Effector memory CD4-positive, alpha-beta T cell (primary cell): ENCODE measurements at places on chromosomes 3 and 15.

DNA sequence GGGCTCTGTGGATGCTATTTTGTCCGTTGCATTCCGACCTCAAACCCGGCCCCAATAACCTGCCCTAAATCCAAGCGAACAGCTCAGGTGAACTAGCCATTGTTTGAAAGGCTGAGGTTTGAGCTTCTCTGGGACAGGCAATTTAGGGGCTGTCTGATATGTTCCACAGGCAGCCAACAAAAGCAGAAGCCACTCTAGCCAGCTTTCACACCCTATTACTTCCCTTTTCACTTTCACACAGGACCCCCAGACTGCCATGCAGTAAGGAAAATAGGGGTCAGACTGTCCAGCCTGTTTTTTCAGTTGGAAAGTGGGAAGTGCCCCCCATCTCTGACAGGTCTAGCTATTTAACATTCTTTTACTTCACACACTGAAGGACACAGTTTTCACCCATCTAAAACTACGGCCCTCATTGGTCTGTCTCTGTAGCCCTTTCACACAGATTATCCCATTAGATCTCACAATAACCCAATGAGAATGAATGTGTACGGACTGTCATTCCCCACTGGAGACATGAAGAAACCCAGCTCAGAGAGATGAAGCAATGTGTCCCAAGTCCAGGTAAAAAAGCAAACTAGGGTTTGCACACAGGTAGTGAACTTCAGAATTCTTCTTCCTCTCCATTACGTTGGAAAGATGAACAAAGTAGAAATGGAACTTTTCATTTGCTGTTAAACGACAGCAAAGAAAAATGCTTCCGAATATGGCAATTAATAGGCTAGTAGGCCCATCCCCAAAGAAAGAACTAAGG is 1.9 kb downstream of the CCDC12 start:
- no peak for DNase-seq
- H3K4me3 ChIP-seq, result no peak overlapping the region
- H3K27me3 ChIP-seq, result no peaks in the 10 kb centered on the region
- H3K27ac ChIP-seq, result no peak overlapping the region

DNA sequence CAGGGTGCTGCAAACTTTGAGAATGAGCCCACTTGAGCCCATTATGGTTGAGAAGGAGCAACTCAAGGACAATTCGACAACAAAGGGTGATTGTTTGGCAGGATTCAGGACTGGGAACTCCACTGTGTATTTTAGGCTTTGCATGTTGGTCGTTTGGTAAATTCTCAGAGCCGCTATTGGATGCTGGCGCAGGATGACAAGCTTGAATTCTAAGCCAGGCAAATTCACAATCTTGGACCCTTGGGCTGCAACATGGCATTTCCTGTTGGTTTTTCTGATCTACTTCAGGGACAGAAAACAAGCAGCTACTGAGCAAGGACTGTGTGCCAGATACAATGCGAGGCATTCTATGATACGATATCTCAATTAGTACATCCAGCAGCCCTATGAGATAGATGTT is 82.8 kb downstream of the RYR3 start:
- H3K4me1 ChIP-seq, result no peaks in the 10 kb centered on the region
- DNase-seq, result no peak
- H3K27ac ChIP-seq, result no peak overlapping the region
- no peaks in the 10 kb centered on the region for H3K27me3 ChIP-seq

- no peaks in the 10 kb centered on the region for H3K4me1 ChIP-seq
- H3K27me3 ChIP-seq, result no peaks in the 10 kb centered on the region
- no peaks in the 10 kb centered on the region for H3K36me3 ChIP-seq
- no peak for DNase-seq
- H3K27ac ChIP-seq, result no peak overlapping the region
Observed at GRCh38 chr3:34634939-34635338, 836.5 kb downstream of the PDCD6IP start.

- no peak for DNase-seq
- H3K4me3 ChIP-seq, result no peak overlapping the region
- H3K36me3 ChIP-seq, result peaks cover 25% of the 10 kb centered on the region
- H3K27me3 ChIP-seq, result no peaks in the 10 kb centered on the region
Observed at GRCh38 chr15:60371175-60372051, 26.4 kb downstream of the ANXA2 start.

- DNase-seq, result no peak
- no peaks in the 10 kb centered on the region for H3K27me3 ChIP-seq
- no peak overlapping the region for H3K27ac ChIP-seq
- peaks cover 4% of the 10 kb centered on the region for H3K4me1 ChIP-seq
Observed at GRCh38 chr3:113228498-113229286, 17.3 kb downstream of the BOC start.

DNA sequence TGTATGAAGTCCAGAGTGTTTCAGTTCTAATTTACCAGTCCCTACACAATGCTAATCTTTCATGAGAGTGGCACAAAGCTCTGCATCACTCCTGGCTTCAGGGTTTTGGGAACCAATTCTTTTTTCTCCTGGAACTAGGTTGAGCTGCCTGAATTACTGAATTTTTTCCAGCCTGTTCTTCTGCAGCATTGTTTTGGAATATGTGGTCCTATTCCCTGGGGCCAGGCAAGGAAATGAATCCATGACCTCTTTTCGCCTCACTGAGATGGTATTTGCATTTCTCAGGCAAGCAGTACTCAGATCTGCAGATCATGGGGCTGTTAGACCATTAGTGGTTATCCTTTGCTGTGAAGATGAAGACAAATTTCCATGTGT is 25.6 kb upstream of the GPR171 start:
- no peak overlapping the region for H3K4me3 ChIP-seq
- no peaks in the 10 kb centered on the region for H3K4me1 ChIP-seq
- DNase-seq, result no peak
- no peak overlapping the region for H3K27ac ChIP-seq
- no peaks in the 10 kb centered on the region for H3K27me3 ChIP-seq
- H3K36me3 ChIP-seq, result no peaks in the 10 kb centered on the region

GRCh38 chr3:127172781-127173515 is 20.0 kb upstream of the PRR23E start:
- H3K4me1 ChIP-seq, result no peaks in the 10 kb centered on the region
- no peak for DNase-seq

GRCh38 chr3:122353215-122353614 is 28.2 kb downstream of the CSTA start:
- no peaks in the 10 kb centered on the region for H3K36me3 ChIP-seq
- H3K4me3 ChIP-seq, result no peak overlapping the region
- no peak overlapping the region for H3K27ac ChIP-seq
- no peak for DNase-seq
- H3K4me1 ChIP-seq, result no peaks in the 10 kb centered on the region

DNA sequence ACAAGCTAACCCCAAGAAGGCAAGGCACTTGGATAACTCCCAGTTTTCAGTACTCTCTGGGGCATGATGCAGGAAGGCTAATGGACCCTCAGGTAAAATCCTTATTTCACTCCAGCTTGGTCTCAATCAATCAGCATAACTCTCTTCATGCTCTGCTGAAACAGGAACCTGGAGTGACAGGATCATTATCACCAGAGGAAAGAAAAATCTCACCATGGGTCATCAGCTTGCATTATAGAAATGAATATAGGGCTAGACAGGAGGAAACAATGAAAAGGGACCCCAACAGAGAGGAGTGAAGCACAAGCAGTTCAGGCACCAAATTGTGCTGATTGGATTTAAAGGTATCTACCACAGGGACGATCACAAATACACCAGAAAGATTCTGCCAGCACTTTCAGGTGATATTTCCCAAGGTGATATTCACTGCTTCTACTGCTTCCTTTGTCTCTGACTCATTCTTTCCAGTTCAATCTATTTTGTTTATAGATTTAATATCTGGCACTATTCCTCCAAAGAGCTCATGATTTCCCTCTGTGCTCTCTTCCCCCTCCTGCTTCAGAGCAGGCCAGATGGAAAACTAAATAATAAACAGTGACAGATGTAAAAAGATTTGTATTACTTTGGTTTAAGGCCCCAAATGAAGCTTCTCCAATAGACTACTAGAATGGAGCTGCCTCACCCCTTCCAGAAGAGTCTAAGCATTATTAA is 22.9 kb upstream of the THUMPD3 start:
- no peaks in the 10 kb centered on the region for H3K4me1 ChIP-seq
- H3K27ac ChIP-seq, result no peak overlapping the region
- no peak for DNase-seq
- no peaks in the 10 kb centered on the region for H3K27me3 ChIP-seq
- no peaks in the 10 kb centered on the region for H3K36me3 ChIP-seq
- H3K4me3 ChIP-seq, result no peak overlapping the region

DNA sequence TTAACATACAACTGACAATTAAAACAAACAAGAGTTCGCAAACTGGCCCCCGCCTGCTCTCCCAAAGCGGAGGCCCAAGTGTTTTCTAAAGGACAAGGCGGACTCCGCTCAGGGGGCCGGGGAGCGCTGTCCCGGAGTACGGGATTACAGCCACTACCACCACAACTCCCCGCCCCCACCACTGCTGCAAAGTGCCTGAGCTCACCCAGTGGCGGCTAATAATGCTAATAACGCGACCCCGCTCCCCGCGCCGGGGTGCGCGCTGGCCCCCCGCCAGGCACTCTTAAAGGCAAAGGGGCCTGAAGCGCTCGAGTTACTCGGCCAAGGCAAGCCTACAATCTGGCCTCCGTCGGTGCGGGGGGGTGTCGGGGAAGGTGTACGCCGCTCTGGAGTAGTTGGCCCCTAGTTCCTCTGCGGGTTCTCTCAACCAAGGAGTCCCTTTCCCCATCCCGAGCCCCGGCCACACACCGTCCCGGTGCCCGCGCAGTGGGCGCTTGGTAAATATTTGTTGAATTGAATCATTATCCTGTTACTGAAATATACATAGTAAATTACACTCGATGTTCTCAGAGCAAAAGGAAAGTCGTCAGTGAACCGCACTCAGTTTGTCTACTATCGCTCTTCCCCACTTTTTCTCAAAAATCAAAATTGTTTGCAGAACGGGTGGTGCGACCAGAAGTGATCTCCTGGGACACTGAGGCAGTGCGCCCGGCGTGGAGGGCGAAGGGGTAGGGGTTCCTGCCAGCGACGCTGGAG is 827 bp downstream of the WNT5A start:
- peaks cover 11% of the 10 kb centered on the region for H3K27me3 ChIP-seq
- no peaks in the 10 kb centered on the region for H3K4me1 ChIP-seq
- no peak for DNase-seq
- H3K4me3 ChIP-seq, result no peak overlapping the region

- no peak for DNase-seq
- no peaks in the 10 kb centered on the region for H3K36me3 ChIP-seq
- no peak overlapping the region for H3K27ac ChIP-seq
- no peaks in the 10 kb centered on the region for H3K4me1 ChIP-seq
- no peak overlapping the region for H3K4me3 ChIP-seq
- no peaks in the 10 kb centered on the region for H3K27me3 ChIP-seq
Observed at GRCh38 chr15:36791844-36792571, 212.6 kb downstream of the CDIN1 start.

DNA sequence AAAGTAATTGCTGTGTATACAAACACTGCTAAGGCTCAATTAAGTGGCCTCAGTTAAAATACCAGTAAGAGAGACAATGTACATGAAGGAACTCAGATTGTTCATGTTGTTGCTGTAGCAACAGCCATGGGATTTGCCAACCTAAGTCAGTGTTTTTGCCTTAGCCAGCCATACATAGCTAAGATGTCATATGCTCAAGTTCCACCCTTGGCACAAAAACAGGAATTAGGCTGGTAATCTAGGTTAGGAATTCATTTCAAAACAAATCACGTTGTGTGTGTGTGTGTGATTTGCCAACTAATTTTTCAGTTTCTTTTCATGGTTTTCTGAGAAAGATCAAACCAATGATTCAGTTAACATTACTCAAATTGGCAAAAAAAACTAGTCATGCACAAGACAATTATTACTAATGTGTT is 143.7 kb upstream of the KCNMB2 start:
- H3K27ac ChIP-seq, result no peak overlapping the region
- H3K4me1 ChIP-seq, result no peaks in the 10 kb centered on the region

DNA sequence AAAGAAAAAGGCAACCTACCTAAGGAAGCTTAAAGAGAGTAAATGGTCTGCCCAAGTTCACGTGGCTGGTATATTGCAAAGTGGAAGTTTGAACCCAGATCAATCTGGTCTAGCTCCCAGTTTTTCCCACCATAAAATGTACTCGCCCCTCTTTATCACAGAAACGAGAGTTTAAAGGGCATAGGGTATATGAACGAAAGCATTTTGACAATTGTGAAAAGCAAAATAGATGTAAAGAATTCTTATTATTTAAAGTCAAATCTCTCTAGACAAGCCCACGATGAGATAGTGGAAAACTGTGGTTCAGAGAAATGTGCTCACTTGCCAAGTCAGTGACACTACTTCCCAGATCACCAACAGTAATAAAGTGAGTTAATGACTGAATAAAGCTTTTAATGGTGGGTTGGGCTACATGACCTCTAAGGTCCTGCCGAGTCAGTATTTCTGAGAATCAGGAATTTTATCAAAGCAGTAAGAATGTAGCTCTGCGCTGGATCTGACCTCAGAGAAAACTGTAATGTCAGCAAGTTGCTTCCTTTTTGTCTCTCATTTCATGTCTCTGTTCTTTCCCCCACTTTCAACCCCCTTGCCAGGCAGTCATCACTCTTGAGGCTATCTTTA is 23.3 kb upstream of the NEO1 start:
- H3K27ac ChIP-seq, result no peak overlapping the region
- no peak overlapping the region for H3K4me3 ChIP-seq
- H3K4me1 ChIP-seq, result no peaks in the 10 kb centered on the region
- no peaks in the 10 kb centered on the region for H3K27me3 ChIP-seq

GRCh38 chr3:101978348-101978747 is 129.0 kb downstream of the NFKBIZ start:
- H3K4me3 ChIP-seq, result no peak overlapping the region
- H3K4me1 ChIP-seq, result no peaks in the 10 kb centered on the region
- no peaks in the 10 kb centered on the region for H3K36me3 ChIP-seq
- H3K27ac ChIP-seq, result no peak overlapping the region

DNA sequence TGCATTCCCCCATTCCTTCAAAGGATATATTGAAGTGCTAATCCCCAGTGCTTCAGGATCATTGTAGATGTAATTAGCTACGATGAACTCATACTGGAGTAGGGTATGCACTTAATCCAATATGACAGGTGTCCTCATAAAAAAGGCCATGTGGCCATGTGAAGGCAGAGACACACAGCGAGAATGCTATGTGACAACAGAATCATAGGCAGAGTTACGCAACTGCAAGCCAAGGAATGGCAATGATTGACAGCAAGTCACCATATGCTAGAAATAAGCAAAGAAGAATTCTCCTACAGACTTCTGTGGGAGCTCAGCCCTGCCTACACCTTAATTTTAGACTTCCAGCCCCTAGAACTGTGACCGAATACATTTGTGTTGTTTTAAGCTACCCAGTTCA is 875.6 kb upstream of the ROBO1 start:
- H3K36me3 ChIP-seq, result no peaks in the 10 kb centered on the region
- no peaks in the 10 kb centered on the region for H3K27me3 ChIP-seq
- H3K4me3 ChIP-seq, result no peak overlapping the region
- H3K27ac ChIP-seq, result no peak overlapping the region
- no peaks in the 10 kb centered on the region for H3K4me1 ChIP-seq

GRCh38 chr3:127394984-127395662 is 107.3 kb upstream of the PRR20G start:
- H3K4me1 ChIP-seq, result no peaks in the 10 kb centered on the region
- H3K27ac ChIP-seq, result no peak overlapping the region
- DNase-seq, result no peak
- no peak overlapping the region for H3K4me3 ChIP-seq
- H3K27me3 ChIP-seq, result no peaks in the 10 kb centered on the region
- no peaks in the 10 kb centered on the region for H3K36me3 ChIP-seq

- no peaks in the 10 kb centered on the region for H3K27me3 ChIP-seq
- H3K27ac ChIP-seq, result no peak overlapping the region
- H3K36me3 ChIP-seq, result no peaks in the 10 kb centered on the region
- no peaks in the 10 kb centered on the region for H3K4me1 ChIP-seq
- DNase-seq, result no peak
Observed at GRCh38 chr3:44915702-44916438, 41.5 kb downstream of the TGM4 start.
